Activated naive CD8-positive, alpha-beta T cell treated with anti-CD3 and anti-CD28 coated beads for 36 hours (primary cell): ENCODE measurements at places on chromosomes 7 and 10. TPM values are rescaled to one million over a fixed set of nuclear protein-coding genes. Genes with fewer than 3 reads are reported as not detected.

The KCNIP2 gene
- total RNA-seq, result 1.7 TPM

- H3K36me3 ChIP-seq, result no peaks in the 10 kb centered on the region
- H3K27me3 ChIP-seq, result peaks cover 17% of the 10 kb centered on the region
- no peak for DNase-seq
- no peak overlapping the region for H3K27ac ChIP-seq
- no peak overlapping the region for H3K4me3 ChIP-seq
- H3K4me1 ChIP-seq, result peaks cover 4% of the 10 kb centered on the region
Observed at GRCh38 chr10:69662901-69663300, 32.9 kb downstream of the FAM241B start.

The GSAP gene
- total RNA-seq, result 1.7 TPM

- H3K4me3 ChIP-seq, result peak within 1 kb of the TSS; percentile 86
- H3K36me3 ChIP-seq, result peaks cover 31% of the 10 kb centered on the region
- DNase-seq, result peak; percentile 48
- H3K27me3 ChIP-seq, result no peaks in the 10 kb centered on the region
- peak within 1 kb of the TSS; percentile 92 for H3K27ac ChIP-seq
Observed at GRCh38 chr10:73110345-73110849, at the start of gene NUDT13. Gene NUDT13, plus strand, starts transcription at chr10:73110455. Its CDS starts 3,911 bp downstream, at chr10:73114366.

- peak; percentile 60 for DNase-seq
- H3K4me3 ChIP-seq, result peak overlapping the region; percentile 25
- peaks cover 5% of the 10 kb centered on the region for H3K36me3 ChIP-seq
Observed at GRCh38 chr7:1512781-1513656, 8.8 kb upstream of the INTS1 start.

- H3K4me3 ChIP-seq, result no peak overlapping the region
- H3K4me1 ChIP-seq, result no peaks in the 10 kb centered on the region
- no peak for DNase-seq
- H3K36me3 ChIP-seq, result no peaks in the 10 kb centered on the region
- H3K27ac ChIP-seq, result no peak overlapping the region
- H3K27me3 ChIP-seq, result no peaks in the 10 kb centered on the region
Observed at GRCh38 chr7:35548291-35548690, 146.6 kb downstream of the HERPUD2 start.

DNA sequence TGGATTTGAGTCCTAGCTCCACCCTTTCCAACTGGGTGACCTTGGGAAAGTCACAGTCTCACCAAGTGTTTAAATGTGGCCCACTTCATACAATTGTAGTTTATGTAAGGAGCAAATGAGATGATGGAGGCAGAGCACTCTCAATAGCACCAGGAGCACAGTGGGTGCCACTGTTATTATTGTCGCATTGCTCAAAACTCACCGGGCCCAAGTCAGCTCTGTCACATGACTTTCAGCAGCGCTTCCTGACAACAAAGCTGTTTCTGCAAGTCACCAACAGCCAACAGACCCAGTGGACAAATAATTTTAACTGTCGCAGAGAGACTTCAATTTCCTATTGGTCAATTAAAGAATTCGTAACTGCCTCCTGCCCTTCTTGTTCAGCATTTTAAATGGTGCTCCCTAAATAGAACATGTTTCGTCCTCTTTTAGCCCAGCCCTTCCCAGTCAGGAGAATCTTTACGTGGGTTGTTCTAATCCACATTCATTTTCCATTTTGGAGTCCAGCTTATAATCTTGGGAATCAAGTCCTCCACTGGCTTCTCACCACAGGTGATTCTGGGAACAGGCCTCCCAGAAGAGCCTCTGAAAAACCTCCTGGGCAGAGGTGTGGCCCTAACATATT, 415.6 kb upstream of the NPVF start:
- H3K27me3 ChIP-seq, result no peaks in the 10 kb centered on the region
- DNase-seq, result no peak
- no peak overlapping the region for H3K27ac ChIP-seq
- H3K36me3 ChIP-seq, result no peaks in the 10 kb centered on the region
- peaks cover 2% of the 10 kb centered on the region for H3K4me1 ChIP-seq

- peak; percentile 15 for DNase-seq
- H3K4me1 ChIP-seq, result peaks cover 14% of the 10 kb centered on the region
- peak overlapping the region; percentile 91 for H3K27ac ChIP-seq
- peaks cover 2% of the 10 kb centered on the region for H3K36me3 ChIP-seq
- H3K4me3 ChIP-seq, result peak overlapping the region; percentile 99
Observed at GRCh38 chr10:97633921-97634320, 621 bp upstream of the MORN4 start.

The CNPY1 gene
- total RNA-seq, result not detected

DNA sequence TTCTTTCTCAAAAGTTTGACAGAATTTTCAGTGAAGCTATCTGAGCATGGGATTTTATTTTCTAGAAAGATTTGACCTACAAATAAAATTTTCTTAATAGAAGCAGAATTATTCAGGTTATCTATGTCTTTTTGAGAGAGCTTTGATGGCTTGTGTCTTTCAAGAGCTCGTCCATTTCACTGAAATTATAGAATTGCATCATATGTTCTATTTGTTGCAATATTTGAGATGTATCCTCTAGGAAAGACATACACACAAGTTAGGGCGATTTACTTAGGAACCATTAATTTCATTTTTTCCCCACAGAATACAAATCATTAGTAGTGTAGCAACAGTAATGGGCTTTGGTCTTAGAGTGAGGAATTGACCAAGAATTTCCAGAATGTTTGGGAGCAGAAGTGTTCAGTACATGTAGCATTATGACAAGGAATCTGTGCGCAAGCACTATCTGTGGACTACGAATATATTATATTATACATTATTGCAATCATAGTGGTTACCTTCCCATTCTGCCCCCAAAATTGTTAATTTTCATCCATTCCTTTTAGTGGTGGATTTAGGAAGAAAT, 12.8 kb upstream of the COL17A1 start:
- no peak overlapping the region for H3K27ac ChIP-seq
- no peak for DNase-seq
- H3K4me1 ChIP-seq, result peaks cover 8% of the 10 kb centered on the region
- no peaks in the 10 kb centered on the region for H3K27me3 ChIP-seq
- H3K36me3 ChIP-seq, result no peaks in the 10 kb centered on the region

The BEND7 gene
- total RNA-seq, result not detected

The KMT2C gene
- total RNA-seq, result 38.2 TPM

The SLC13A1 gene
- total RNA-seq, result not detected

The ZNF467 gene
- 0.21 TPM for total RNA-seq

GRCh38 chr10:115402699-115403098, 309.5 kb downstream of the ATRNL1 start:
- no peak overlapping the region for H3K4me3 ChIP-seq
- no peaks in the 10 kb centered on the region for H3K27me3 ChIP-seq
- no peak overlapping the region for H3K27ac ChIP-seq
- DNase-seq, result no peak

- no peaks in the 10 kb centered on the region for H3K4me1 ChIP-seq
- no peak overlapping the region for H3K27ac ChIP-seq
- no peaks in the 10 kb centered on the region for H3K36me3 ChIP-seq
Observed at GRCh38 chr10:93598157-93598556, 2.9 kb downstream of the RBP4 start.

DNA sequence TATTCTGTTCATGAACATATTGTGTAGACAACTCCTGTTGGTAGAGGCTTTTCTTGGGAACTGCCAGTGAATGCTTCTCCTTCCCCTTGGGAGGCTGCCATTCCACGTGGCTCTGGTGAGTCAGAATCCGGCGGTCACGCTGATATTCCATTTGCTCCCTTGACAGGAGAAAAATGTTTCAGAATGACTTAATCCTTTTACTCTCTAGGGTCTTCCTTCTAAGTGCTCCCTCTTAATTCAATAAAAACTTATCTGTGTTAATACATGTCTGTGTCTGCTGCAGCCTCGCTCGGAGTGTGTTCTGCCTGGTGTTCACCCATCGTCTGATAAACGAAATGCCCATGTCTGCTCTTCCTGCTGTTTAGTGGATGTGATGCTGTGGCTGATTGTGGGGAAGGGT, 278.6 kb downstream of the ARHGAP12 start:
- H3K27ac ChIP-seq, result no peak overlapping the region
- H3K4me3 ChIP-seq, result no peak overlapping the region
- no peaks in the 10 kb centered on the region for H3K36me3 ChIP-seq
